ENCODE measurements at places on chromosomes 7 and 10.

DNA sequence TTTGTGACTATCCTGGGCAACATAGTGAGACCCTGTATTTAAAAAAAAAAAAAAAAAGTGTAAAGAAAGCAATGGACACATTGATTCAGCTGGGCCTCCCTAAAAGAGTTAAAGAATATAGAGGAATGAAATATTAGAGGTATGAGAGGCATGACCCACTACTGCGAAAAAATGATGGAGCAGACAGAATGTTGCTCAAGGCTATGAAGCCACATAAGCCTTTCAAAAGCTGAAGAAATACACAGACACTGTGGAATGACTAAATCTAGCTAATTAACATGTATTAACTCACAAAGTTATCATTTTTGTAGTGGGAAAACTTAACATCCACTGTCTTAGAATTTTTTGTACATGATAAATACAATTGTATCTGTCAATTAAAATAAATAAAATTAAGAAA, 107.3 kb downstream of the HGF start:
- no peaks in the 10 kb centered on the region for H3K27me3 ChIP-seq
- H3K4me1 ChIP-seq, result no peaks in the 10 kb centered on the region

DNA sequence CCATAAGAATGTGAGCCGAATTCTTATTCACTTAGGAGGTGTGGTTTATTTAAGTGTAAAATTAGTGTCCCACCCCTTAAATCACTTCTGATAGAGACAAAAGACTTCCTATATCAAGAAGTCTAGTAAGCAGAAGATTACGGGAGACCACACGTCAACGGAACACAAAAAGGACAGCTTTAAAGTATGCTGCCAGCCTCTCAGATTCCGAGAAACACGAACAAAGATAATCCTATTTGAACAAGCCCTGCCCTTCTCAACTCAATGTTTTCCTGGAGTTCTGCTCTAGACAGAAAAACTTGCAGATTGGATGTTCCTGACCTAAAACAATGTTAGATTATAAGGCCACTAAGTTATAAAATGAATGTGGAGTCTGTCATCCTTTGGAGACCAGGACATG, 4.9 kb upstream of the MCU start:
- no peaks in the 10 kb centered on the region for H3K27me3 ChIP-seq
- no peaks in the 10 kb centered on the region for H3K36me3 ChIP-seq
- peak; percentile 59 for DNase-seq
- H3K4me1 ChIP-seq, result peaks cover 12% of the 10 kb centered on the region
- H3K27ac ChIP-seq, result peak overlapping the region; percentile 41
- no peak overlapping the region for H3K4me3 ChIP-seq

- no peaks in the 10 kb centered on the region for H3K36me3 ChIP-seq
- no peaks in the 10 kb centered on the region for H3K27me3 ChIP-seq
- H3K4me1 ChIP-seq, result no peaks in the 10 kb centered on the region
- H3K4me3 ChIP-seq, result no peak overlapping the region
- H3K27ac ChIP-seq, result no peak overlapping the region
Observed at GRCh38 chr7:33610918-33611317, 294.4 kb upstream of the BMPER start.

DNA sequence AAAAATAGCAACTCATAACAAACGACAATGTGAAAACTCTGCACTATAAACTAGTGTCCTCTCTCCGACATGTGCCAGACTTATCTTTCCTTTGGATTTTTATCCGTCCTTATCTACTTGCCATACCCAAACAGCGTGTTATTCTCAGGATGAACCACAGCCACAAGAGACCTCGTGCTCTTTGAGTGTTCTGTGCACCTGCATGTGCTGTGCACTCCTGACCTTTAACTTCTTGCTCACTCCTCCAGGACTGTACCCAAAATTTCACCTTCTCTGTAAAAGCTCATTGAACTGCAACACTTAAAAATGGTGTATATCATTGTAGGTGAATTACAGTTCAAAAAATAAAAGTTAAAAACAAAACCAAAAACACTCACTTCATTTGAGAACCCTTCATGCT, 58.0 kb upstream of the SLC35G1 start:
- DNase-seq, result peak; percentile 50
- H3K36me3 ChIP-seq, result no peaks in the 10 kb centered on the region
- no peaks in the 10 kb centered on the region for H3K27me3 ChIP-seq
- no peak overlapping the region for H3K4me3 ChIP-seq
- H3K4me1 ChIP-seq, result peaks cover 37% of the 10 kb centered on the region

DNA sequence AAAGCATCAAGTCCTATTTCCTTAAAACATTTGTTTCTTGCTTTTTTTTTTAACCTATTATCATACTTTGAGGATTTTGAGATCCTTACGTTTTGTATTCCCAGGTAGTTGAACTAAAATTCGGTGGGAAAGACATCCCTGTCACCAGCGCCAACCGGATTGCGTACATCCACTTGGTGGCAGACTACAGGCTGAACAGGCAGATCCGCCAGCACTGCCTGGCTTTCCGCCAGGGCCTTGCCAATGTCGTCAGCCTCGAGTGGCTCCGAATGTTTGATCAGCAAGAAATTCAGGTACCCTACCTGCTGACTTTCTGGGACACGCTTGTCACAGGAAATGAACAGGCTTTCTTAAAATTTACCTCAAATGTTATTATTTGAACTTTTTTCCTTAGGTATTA, 83.0 kb upstream of the DNAJB6 start:
- H3K27me3 ChIP-seq, result no peaks in the 10 kb centered on the region
- no peak overlapping the region for H3K27ac ChIP-seq
- H3K4me3 ChIP-seq, result no peak overlapping the region
- no peak for DNase-seq

DNA sequence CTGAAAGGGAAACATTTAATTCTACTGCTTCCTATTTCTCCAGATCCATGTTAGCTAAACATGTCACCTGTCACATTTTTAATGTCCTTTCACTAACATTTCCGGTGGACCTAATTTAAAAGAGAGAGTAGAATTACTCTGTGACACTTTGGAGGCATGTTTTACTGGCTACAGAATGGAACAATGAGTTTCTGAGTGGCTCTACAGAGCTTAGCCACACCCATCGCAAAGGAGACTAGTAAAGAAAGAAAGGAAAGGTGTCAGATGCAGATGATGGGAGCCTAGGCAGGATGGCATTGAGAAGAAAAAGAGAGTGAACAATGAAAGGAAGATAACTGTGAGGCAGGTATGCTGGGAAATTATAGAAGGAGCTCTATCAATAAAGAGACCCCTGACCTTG, 35.9 kb downstream of the NDUFB2 start:
- DNase-seq, result no peak
- H3K4me1 ChIP-seq, result no peaks in the 10 kb centered on the region
- no peak overlapping the region for H3K27ac ChIP-seq
- H3K27me3 ChIP-seq, result no peaks in the 10 kb centered on the region
- peaks cover 20% of the 10 kb centered on the region for H3K36me3 ChIP-seq
- no peak overlapping the region for H3K4me3 ChIP-seq

DNA sequence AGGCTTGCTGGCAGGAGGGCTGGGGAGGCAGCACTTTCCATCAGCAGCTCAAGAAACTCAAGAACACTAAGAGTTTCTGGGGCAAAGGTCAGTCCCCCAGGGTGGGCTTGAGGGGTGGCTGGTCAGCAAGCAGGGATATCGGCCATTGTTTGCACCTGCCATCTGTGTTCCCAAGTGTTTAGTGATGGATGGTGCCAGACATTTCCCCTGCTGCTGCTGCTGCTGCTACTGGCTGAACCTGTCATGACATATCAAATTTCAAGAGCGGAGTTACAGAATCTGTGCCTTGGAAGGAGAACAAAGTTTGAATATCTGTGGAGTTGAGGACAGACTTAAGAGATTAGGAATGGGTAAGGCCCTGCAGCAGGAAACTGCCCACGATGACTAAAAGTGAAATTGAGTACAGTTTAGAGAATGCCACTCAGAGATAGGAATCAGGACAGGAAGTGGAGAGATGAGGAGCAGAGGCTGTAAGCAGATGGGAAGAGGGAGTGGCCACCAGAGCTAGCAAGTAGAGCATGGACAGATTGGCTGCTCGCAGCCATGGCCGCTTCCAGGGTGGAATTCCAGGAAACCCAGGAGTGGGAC, 39.2 kb upstream of the PPP1R3C start:
- H3K36me3 ChIP-seq, result no peaks in the 10 kb centered on the region
- no peaks in the 10 kb centered on the region for H3K27me3 ChIP-seq
- no peak for DNase-seq
- H3K4me3 ChIP-seq, result no peak overlapping the region
- no peak overlapping the region for H3K27ac ChIP-seq

GRCh38 chr7:51035716-51036115, 253.0 kb upstream of the GRB10 start:
- no peaks in the 10 kb centered on the region for H3K27me3 ChIP-seq
- no peak overlapping the region for H3K27ac ChIP-seq
- DNase-seq, result no peak
- H3K4me1 ChIP-seq, result no peaks in the 10 kb centered on the region

DNA sequence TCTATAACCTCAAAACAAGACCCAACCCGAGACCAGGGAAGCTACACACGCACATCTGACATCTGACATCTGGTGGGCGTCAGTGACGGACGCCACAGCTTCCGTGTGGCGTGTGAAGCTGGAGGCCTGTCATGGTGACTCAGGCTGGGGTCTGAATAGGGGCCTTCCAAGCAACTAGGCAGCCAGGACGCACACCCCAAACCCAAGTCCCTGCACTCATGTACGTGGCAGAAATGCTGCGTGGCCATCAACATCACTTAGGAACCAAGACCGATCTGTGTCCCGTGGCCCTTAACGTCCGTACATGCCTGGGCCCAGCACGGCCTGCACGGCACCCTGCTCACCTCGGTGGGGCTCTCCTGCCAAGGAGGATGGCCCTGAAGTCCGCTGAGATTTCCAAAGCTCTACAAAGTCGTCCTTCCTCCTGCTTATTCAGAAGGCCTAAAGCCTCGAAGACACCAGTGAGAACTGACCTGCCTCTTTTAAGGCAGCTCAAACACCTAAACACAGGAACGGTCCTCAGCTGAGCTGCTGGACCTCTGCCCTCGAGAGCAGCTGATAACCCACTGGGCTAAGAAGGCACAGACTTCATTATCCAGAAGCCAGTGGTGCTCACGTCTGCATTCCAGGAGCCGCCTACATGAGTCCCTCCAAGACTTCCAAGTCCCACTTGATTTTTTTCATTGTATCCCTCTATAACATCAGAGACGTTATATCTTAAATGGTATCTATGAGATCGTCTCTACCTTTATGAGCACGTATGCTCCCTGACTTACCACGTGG, 82.5 kb downstream of the DIP2C start:
- H3K27ac ChIP-seq, result no peak overlapping the region
- H3K4me1 ChIP-seq, result no peaks in the 10 kb centered on the region
- H3K27me3 ChIP-seq, result no peaks in the 10 kb centered on the region
- H3K4me3 ChIP-seq, result no peak overlapping the region
- no peak for DNase-seq

DNA sequence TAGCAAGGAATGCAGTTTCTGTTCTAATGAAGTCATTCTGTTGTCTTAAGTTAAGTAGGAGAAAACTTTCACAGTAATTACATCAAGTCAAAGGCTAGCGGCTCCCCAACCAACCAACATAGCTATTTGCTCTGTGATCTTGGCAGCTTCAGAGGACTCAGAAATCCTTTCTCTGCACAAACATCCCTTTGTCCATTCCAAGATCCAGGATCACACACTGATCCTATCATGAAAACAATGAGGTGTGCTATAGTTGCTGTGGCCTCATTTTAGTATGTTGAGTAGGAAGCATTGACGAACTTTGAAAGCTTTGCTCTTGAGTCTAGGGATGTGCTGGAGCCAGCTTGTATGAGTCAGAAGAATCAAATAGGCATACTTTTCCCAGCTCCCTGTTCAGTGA, 218.2 kb upstream of the PRSS58 start:
- no peak overlapping the region for H3K27ac ChIP-seq
- no peaks in the 10 kb centered on the region for H3K4me1 ChIP-seq
- H3K27me3 ChIP-seq, result no peaks in the 10 kb centered on the region
- H3K4me3 ChIP-seq, result no peak overlapping the region
- DNase-seq, result no peak
- no peaks in the 10 kb centered on the region for H3K36me3 ChIP-seq

DNA sequence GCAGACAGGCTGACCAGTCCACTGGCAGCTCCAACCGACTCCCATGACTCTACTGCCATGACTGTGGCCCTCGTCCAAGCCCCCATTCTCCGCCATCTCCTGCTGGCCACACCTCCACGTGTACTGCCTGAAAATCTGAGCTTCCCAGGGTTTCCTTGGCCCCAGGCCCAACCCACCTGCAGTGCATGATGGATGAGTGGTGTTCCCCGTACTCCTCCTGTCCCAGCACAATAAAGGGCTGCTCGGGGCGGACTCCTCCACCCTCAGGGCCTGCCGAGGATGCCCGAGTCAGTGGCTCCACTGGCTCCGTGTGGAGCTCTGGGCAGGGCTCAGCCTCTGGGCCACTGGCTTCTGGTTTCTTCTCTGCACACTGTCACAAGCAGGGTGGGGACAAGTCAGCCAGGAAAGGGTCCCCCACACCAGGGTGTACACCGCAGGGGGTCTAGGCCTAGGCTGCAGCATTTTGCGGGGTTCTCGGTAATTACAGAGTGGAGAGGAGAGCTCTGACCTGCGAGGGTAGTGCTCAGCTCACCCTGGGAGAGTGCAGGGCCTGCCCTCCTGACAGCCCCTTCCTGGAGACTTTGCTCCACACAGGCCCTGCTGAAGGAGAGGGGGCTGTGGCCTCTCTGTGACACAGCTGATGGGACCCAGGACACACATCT, 15.2 kb downstream of the WDR91 start:
- no peaks in the 10 kb centered on the region for H3K4me1 ChIP-seq
- no peak overlapping the region for H3K4me3 ChIP-seq
- peaks cover 48% of the 10 kb centered on the region for H3K36me3 ChIP-seq

GRCh38 chr7:138342990-138343389, 117.1 kb upstream of the TRIM24 start:
- H3K27me3 ChIP-seq, result no peaks in the 10 kb centered on the region

DNA sequence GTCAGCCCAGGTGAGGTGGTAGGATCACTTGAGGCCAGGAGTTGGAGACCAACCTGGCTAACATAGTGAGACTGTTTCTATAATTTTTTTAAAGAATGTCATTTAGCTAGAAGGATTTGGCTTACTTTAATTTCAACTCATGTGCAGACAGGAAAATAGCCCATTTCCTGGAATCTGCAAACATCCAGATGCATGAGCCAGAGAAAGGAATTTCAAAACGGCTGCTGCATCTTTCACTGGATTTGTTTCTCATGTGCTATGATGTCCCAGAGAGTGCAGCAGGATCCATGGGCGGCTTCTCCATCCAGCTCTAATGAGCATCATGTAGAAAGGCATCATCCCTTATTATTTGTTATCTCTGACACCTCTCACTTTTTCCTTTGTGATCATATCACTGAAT, 149.3 kb downstream of the GALNT17 start:
- H3K36me3 ChIP-seq, result no peaks in the 10 kb centered on the region
- H3K4me3 ChIP-seq, result no peak overlapping the region

- no peak overlapping the region for H3K4me3 ChIP-seq
- no peaks in the 10 kb centered on the region for H3K36me3 ChIP-seq
- no peak overlapping the region for H3K27ac ChIP-seq
- no peak for DNase-seq
- H3K4me1 ChIP-seq, result no peaks in the 10 kb centered on the region
- H3K27me3 ChIP-seq, result no peaks in the 10 kb centered on the region
Observed at GRCh38 chr7:31776616-31777015, 89.6 kb downstream of the PPP1R17 start.

DNA sequence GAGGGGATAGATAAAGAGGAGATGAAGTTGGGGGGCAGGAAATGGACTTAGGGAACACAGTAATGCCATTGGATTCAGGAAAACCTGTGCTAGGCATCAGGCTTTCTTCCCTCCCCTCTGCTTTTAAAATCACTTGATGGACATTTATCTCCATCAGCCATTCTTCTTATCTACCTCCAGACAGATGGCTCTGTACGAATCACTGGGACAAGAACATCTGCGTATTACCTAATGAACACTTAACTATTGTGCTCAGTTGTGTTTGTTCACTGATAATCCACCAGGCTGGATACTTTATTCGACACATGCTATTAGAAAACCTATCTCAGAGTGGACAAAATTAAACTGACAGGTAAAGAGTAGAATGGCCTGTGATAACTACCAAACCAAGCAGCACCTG, 40.0 kb downstream of the TNKS2 start:
- H3K27me3 ChIP-seq, result no peaks in the 10 kb centered on the region
- peaks cover 14% of the 10 kb centered on the region for H3K36me3 ChIP-seq
- H3K4me1 ChIP-seq, result no peaks in the 10 kb centered on the region

Data from small intestine (tissue), 16 donors.